ENCODE measurements at places on chromosomes 3 and 15.

GRCh38 chr3:147406028-147406931 lies at the start of gene ZIC4:
ZIC4 (minus strand) TSS chr3:147406543; CDS start chr3:147402797, 3,746 bp downstream.
- DNase-seq, result no peak

GRCh38 chr3:173138026-173138425 lies 3.0 kb downstream of the SPATA16 start:
- peak; percentile 53 for DNase-seq

GRCh38 chr15:33959844-33960548 lies 8.3 kb upstream of the CHRM5 start:
- DNase-seq, result peak; percentile 9

DNA sequence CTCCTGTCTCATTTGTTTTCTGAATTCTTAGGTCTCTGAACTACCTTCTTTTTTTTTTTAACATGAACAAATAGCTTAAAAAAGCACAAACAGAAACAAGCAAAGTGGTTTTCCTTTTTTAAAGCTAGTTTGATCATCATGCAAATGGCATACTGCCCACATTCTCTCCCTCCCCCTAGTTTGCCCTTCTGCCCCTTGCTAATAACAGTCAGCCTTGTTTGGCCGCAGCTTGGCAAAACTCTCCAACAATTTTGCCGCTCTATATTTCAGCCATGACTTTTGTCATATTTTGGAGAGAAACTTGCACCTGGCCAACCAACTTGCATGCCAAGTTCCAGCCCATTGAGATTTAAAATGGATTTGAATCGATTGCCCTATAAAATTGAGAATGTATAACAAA lies 666.0 kb upstream of the NR2F2 start:
- DNase-seq, result no peak

DNA sequence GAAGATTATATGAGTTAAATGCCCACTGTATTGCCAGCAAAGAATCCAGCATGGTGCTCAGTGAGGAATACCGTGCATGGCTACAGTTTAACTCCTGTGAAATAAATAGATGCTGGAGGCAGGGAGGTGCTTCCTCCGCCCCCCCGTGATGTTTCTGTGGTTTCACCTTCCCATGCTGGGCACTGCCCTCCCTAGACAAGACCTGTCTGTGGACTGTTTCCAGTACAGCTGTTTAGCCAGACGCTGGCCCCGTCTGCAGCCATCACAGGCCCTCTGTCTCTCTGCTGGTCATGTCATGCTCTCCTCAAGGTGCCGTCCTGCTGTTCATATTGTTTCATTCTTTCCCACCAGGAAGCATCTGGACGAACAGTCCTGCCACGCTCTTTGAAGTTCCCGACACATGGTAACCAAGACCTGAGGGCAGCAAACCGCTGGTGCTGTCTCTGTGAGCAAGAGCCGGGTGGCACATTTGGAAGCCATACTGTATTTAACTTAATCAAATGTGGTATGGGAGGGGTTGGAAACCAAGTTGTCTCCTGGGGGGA lies 31.4 kb downstream of the GOLGA8S start:
- no peak for DNase-seq

- no peak for DNase-seq
These were observed 105.1 kb downstream of the CHST2 start for GRCh38 chr3:143224716-143225115.

DNA sequence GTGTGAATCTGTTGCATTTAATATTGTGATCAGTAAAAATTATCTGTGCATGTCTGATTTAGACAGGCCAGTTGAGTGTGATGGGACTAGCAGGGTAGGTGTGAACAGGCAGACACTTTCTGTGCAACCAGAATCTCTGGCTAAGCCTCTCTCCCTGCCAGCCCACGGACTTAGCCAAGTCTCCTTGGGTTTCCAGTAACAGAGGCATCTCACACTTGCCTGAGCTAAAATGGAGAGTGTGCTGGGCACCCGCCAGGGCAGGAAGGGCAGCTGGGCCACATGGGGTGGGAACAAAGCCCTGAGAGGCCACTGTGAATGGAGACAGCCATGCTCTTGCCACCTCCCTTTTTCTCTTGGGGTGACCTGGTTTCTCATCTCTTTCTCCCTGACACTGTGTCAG lies 12.5 kb upstream of the RPS27L start:
- DNase-seq, result no peak

- DNase-seq, result no peak
These were observed 55.1 kb upstream of the SLC25A26 start for GRCh38 chr3:66165660-66166059.

DNA sequence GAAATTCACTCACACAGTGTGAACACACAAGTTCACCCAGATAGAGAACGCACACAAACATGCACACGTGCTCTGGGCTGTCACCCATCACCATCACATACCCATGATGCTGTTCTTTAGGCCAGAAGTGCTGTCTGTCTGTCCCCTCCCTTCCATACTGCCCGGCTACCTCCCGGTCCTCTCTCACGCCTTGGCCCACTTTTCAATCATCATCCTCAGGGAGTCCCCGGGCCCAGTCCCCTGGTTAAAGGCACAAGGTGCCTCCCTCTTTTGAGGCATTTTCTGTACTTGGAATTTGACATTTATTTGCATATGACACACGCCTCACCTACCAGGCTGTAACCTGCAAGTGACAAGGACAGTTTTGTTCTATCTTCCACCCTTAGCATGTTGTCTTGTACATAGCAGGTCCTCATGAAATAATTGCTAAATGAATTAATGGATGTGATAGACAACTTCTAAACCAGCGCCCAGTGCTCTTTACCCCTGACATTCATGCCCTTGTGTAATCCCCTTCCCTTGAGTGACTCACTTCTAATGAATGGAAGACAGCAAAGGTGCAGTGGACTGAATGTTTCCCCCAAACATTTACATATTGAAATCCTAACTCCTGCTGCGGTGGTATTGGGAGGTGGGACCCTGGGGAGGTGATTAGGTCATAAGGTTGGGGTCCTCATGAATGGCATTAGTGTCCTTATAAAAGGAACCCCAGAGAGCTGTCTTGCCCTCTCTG lies 73.9 kb upstream of the ADPGK start:
- DNase-seq, result no peak

DNA sequence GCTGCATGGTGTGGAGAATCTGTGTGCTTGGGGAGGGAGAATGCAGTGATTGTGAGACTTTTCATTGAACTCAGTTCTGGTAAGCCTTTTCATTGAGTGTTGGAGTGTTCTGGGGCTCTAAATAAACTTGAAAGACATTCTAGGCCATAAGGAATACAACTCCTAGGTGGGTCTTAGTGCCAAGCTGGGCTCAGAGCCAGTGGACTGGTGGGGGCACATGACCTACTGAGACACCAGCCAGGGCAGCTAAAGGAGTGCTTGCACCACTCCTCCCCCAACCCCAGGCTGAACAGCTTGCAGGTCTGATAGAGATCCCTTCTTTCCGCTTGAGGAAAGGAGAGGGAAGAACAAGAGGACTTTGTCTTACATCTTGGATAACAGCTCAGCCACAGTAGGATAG lies 21.7 kb upstream of the KPNA4 start:
- no peak for DNase-seq

DNA sequence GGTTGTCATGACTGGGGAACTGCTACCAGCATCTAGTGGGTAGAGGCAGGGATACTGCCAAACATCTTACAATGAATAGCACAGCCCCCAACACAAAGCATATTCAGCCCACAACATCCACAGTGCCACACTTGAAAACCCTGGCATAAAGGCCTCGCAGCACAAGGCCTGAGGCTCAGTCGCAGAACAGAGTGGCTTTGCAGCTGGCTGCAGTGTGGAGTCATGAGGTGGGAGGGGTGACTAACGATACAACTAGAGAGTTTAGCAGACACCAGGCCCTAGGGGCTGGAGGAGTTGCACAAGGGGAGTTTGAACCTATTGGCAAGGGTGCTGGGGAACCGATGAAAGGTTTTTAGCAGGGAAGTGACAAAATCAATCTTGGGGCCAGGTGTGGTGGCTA lies 32.1 kb downstream of the GRK7 start:
- DNase-seq, result no peak

- DNase-seq, result no peak
These were observed 254.0 kb upstream of the IL12A start for GRCh38 chr3:159734681-159735080.

GRCh38 chr15:92586383-92586942 lies 69.1 kb downstream of the FAM174B start:
- no peak for DNase-seq

- no peak for DNase-seq
These were observed 232.5 kb downstream of the UACA start for GRCh38 chr15:70530906-70531305.

DNA sequence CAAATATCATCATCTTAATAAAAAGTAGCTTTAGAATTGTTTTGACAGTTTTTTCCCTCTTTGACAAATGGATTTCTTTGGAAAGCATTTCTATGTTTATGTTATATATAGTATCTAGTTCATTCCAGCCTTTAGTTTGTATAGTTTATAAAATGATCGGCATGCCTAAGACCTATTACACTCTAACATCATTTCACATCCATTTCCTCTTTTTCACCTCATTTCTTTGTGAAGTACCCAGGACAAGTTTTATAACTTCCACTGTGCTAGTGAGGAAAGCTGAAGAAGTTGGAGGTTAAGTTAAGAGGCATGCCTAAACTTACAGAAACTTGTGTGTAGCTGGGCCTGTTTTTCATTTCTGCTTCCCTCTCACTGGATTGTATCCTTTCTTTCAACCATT lies 178.4 kb downstream of the TP63 start:
- no peak for DNase-seq

GRCh38 chr3:186098740-186099139 lies 10.1 kb downstream of the ETV5 start:
- DNase-seq, result no peak

DNA sequence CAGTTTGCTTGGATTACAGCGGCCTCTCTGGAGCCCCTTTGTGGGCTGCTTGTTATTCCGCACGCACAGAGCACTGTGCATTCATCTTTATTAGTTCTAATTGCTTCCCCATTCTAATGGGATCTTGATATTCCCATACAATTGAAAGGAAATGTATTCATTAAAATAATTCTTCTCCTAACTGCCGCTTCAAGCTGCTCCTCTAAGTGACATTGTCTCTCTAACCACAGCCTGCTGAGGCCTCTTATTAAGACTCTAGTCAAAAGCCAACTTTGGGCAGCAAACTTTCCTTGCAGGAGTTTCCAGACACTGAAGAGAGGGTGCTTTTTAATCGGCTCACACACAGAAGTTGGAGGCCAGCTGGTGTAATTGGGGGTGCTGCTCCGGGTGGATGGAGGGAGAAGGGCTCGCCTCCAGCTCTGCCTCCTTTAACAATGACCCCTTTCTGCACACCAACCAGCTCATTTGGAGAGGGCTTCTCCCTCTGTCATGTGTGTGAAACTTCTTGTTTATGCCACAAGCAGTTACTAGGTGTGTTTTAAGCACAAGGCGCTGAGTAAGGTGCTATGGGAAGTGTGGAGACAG lies 5.6 kb upstream of the MAGEF1 start:
- peak; percentile 50 for DNase-seq

- DNase-seq, result no peak
These were observed 1.5 kb downstream of the SEMA6D start for GRCh38 chr15:47718497-47719437.

DNA sequence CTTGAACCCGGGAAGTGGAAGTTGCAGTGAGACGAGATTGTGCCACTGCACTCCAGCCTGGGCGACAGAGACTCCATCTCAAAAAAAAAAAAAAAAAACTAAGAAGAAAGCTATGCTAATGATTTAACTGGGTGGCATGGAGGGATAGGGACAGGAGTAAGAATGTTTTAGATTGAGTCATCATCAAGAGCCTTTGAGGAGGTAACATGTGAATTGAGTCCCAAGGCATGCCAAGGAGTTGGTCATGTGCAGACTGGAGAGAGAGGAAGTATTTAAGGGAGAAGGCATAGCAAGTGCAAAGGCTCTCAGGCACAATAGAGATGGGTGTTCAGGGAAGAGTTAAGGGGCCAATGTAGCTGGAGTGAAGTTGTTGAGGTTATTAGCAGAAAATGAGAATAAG lies 9.1 kb downstream of the BNC1 start:
- no peak for DNase-seq

DNA sequence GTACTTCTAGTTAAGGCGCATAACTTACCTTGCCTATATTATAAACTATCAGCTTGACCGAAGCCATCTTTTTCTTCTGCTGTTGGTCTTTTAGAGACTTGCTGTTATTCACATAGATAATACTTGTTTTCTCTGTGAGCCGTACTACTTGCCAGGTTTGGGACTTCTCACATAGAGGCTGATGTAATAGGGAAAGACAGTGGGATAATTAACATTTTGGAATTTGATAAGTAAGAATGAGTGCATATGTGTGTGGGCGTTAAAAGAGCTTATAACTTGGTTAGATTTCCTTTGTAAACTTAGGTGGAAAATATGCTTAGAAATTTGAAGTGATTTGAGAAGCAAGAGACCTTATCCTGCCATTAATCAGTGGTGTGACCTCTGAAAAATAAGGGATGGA lies 47.8 kb downstream of the FNDC3B start:
- peak; percentile 19 for DNase-seq

DNA sequence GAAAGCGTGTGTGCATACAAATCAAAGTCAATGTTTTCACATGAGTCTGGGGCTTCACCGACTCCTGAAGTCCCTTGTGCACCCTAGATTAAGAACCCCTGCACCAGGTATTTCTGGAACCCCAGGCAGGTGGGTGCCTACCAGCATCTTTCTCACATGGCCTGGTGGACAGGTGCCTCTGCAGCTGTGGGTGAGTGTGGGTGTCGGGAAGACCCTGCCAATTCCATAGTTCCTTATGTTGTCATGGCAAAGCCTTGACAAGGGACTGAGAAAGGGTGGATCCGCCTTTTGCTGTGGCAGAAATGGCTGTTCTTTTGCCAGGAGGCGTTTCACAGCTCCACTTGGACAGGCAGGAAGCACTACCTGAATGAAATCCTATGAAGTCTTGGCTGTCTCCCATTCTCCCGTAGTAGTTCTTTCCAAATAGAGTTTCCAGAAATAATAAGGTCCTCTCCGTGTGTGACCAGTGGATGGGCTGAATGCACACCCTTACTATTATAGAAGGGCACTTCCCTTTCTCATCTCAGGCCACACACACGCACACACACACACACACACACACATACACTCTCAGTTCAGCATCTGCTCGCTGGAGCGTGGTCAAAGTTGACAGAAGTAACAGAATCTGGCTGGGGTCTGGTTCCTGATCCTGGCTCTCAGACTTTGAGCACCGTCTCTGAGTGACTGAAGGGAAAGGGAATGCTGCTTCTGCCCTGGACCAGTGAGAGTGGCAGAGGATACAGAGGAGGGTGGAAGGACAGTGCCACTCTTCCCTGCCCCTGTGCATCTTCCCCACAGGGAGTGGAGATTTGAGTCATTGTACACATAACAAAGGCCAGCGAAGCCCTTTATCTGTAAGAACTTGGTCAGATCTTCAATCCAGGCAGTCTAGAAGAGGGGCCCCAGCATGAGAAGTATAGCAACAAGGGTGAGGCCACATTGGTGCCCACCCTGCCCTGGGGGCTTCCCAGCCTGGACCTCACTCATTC lies 38.7 kb downstream of the PDIA5 start:
- no peak for DNase-seq

GRCh38 chr3:57331078-57331610 lies 38.7 kb upstream of the ASB14 start:
- DNase-seq, result no peak

- DNase-seq, result no peak
These were observed 50.2 kb downstream of the TGM4 start for GRCh38 chr3:44924457-44925084.

Data from putamen (tissue), 1 donor.